ENCODE measurements at places on chromosomes 4 and X.

DNA sequence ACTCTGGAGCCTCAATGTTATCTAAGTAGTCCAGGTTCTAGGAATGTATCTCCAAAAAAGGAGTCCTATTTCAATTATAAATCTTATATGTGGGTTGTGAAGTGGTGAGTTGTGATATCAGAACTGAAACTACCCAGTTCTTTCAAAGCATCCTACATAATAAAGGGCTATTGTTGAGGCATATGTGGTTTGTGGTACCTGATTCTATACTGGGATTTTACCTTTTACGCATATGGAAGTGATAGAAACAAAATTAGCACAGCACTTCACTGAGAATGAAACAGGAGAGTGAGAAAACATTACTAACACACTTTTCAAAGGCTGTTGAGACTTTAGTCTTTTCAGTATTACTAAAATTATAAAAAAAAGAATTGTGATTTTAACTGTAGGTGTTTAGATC is 417.7 kb upstream of the GALNT7 start:
- DNase-seq = no peak

- DNase-seq = no peak
Observed at GRCh38 chr4:3452376-3452775, 10.6 kb downstream of the HGFAC start.

GRCh38 chr4:150888217-150888616 is 126.9 kb downstream of the LRBA start:
- no peak for DNase-seq

- DNase-seq = no peak
Observed at GRCh38 chr4:139247700-139248238, 32.3 kb downstream of the MGARP start.

GRCh38 chrX:71997320-71997719 is 86.7 kb downstream of the NHSL2 start:
- DNase-seq = no peak

DNA sequence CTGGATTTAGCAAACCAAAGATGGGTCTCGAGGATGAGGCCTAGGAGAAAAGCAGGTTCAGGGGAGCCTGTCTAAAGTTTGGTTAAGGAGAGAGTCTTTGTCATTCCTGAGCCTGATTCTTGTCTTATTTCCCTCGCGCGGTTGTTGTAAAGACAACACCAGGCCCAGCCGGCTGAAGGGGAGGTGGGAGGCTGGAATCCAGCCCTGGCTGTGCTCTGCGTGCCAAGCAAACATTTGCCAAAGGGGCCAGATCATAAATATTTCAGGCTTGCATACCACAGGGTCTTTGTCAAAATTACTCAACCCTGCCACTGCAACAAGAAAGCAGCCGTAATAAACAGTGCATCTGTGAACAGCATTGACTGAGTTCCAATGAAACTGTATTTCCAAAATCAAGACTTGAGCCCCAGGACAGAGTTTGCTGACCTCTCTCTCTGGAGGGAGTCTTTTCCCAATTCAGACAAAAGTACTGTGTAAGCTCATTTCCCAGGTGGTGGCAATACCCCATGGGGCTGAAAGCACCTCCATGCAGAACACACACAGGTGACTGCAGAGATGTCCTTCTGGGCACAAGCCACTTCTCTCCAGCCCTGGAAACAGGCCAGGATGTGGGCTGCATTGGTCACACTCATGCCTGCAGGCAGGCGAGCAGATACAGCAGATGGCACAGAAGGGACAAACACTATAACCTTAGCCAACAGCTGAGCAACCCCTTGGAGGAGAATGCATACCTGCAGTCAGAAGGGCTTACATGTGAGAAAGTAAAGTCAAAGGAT is 320.3 kb downstream of the STK32B start:
- DNase-seq = no peak

DNA sequence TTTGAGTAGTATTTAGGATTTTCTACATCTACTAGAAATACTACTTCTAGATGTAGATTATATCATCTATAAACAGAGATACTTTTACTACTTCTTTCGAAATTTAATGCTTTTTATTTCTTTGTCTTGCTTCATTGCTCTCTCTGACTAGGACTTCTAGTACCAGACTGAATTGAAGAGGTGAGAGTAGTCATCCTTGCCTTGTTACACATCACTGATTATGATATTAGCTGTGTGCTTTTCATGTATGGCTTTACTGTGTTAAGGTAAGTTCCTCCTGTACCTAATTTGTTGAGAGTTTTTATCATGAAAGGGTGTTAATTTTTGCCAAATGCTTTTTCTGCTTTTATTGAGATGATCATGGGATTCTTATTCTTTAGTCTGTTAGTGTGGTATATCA is 19.6 kb upstream of the IL2 start:
- no peak for DNase-seq

DNA sequence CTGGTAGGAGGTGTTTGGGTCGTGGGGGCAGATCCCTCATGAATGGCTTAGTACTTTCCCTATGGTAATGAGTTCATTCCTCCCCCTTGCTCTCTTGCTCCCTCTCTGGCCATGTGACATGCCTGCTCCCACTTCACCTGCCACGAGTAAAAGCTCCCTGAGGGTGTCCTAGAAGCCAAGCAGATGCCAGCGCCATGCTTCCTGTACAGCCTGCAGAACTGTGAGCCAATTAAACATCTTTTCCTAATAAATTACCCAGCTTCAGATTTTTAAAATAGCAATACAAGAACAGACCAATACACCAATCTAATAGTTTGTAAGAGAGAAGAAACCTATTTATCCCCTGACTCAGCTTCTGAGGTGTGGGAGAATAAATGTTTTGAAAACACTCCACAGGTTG is 60.5 kb downstream of the FGFBP1 start:
- DNase-seq = no peak

- DNase-seq = no peak
Observed at GRCh38 chr4:185412412-185412811, 13.4 kb downstream of the UFSP2 start.

- no peak for DNase-seq
Observed at GRCh38 chrX:128717635-128718578, 665.7 kb upstream of the ACTRT1 start.

- no peak for DNase-seq
Observed at GRCh38 chr4:83563998-83564397, 28.1 kb downstream of the GPAT3 start.

GRCh38 chr4:61489927-61490326 is 289.8 kb downstream of the ADGRL3 start:
- no peak for DNase-seq

- DNase-seq = no peak
Observed at GRCh38 chr4:5863461-5864113, 29.3 kb downstream of the CRMP1 start.

- no peak for DNase-seq
Observed at GRCh38 chr4:146232131-146232722, 17.9 kb downstream of the REELD1 start.

DNA sequence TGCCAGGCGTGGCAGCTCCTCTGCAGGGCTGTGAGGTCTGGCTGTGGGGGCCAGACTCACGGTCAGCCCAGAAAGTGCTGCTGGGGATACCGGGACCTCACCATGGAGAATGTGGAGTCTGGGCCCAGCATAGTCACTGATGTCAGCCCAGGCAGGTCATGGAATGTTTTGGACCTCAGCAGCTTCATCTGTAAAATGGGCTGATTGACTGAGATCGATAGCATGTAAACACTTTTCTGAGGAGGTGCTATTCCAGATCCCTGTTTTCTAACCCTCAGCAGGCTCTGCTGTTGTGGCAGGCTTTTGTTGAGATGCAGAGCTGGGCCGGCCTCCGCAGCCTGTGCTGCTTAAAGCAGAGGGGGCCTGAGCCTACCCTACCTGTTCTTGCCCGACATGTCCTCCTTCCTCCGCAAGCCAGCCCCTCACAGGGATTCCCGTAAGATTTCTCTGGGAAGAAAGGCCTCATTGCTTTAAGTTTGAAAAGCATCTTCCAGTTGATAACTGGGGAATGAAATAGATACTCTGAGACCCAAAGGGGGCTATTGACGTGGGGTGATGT is 38.3 kb upstream of the HGFAC start:
- no peak for DNase-seq

DNA sequence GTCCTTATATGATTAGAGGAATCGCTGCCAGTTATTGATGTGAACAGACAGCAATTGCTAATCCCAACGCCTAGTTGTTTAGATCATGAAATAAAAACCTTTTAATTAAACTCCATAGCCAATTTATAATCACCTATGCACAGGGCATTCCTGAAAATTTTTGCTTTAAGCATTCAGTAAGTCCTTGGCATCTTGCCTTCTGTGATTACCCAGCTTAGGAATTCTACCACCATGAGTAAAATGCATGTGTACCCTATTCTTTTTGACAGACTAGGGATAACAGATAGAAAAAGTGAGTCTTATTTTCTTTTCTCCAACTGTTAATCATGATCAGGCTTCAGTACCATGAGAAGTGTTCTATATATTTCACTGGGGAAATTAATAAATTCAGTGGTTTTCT is 995.3 kb upstream of the GRIA3 start:
- no peak for DNase-seq

GRCh38 chr4:80475798-80476197 is 140.3 kb downstream of the CFAP299 start:
- DNase-seq = no peak

DNA sequence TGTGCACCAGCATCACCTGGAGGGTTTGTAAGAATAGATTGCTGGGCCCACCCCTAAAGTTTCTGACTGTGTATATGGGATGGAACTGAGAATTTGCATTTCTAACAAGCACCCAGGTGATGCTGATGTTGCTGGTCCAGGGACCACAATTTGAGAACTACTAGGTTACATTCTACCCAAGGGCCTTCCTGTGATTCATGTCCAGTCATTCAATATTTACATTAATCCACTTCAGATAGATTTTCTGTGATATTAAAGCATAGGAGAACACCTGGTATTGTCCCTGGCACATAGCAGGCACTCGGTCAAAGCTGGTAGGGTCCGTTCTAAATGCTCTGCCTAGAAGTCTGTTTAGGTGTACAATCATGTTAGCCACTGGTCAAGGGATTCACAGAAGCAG is 19.5 kb upstream of the XPNPEP2 start:
- DNase-seq = no peak

GRCh38 chrX:24563291-24564010 is 83.7 kb downstream of the PCYT1B start:
- DNase-seq = no peak

DNA sequence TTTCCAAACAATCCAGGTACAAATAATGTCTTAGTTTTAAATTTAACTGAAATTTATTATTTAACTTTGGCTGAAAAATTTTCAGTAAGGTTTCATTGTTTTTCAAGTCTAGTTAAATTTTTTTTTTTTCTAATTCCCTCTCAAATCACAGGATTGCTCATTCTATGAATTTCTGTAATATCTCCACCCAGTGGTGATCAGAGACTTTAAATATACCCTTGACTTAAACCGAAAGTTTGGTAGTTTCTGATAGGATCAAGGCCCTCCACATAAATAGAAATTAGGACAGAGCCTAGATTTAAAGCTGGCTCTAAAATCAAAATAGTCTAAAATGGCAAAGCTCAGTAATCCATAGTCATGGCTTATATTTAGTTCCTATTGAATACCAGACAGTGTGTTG is 175.4 kb downstream of the TBCK start:
- DNase-seq = no peak

DNA sequence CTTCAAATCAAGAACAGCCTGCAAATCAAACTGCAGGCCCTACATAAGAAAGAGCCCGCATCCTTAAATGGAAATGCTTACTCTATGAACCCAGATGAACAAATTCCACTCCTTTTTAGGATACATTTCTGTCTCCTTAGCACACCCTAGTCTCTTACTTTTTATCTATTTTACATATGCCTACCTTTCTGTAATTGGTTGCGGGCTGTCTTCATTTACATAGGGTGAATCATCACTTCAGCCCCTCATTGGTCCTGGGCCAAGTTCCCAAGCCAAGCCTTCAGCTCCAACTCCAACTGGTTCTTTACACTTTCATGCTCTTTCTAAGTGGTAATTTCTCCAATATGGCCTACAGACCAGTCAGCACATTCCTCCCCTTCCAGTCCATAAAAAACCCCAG is 219.3 kb downstream of the TRAM1L1 start:
- DNase-seq = no peak

GRCh38 chr4:166324321-166324720 is 451.3 kb downstream of the TLL1 start:
- no peak for DNase-seq

- DNase-seq = no peak
Observed at GRCh38 chr4:85005865-85006377, 39.4 kb upstream of the WDFY3 start.

DNA sequence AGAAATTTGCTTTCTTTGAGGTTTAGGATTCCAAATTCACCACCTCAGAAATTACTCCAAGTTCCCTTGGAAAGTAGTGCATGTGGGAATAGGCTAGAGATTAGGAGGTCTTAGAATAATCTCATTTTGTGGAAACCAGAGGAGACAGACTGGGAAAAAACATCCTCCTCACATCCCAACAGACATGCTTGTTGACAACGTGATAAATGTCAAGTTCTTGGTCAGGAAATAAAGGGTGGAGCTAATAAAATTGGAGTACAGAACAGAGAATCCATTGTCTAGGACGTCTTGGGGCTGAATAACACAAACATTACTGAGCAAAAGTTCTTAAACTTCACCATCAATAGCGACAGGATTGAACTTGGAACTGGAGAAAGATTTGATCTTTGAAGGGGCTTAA is 233.4 kb downstream of the PABPC4L start:
- no peak for DNase-seq

- DNase-seq = no peak
Observed at GRCh38 chr4:75895744-75896314, 6.4 kb downstream of the PPEF2 start.

DNA sequence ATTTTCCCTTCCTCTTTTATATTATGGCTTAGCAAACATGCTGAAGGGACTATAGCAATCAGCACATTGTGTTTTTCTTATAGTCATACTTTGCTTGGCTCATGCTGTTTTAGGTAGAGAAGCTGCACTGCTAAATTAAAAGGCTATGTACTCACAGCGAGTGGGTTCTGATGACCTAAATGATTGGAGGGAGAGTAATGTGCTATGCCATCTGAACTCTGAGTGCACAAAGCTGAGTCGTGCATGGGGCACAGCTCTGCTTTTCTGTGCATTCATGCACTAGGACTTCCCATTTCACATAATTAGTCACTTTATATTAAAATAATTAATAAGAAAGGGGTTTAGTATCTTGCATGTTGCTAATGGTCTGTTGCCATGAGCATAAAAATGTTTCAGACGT is 132.7 kb upstream of the ADGRL3 start:
- DNase-seq = no peak

DNA sequence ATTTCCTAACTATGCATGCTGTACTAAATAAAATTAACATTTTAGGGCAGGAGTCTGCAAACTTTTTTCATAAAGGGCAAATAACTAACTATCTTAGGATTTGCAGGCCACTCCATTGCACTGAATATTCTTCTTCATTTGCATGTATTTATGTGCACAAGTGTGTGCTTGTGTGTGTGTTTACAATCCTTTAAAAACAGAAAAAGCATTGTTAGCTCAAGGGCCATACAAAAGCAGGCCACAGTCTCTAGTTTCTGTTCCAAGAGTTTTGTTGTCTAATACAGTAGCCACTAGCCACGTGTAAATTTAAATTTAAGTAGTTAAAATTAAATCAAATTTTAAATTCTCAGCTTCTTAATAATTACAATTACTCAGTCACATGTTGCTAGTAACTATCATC is 621.8 kb downstream of the TMA16 start:
- no peak for DNase-seq

GRCh38 chr4:159171287-159171686 is 68.4 kb downstream of the RAPGEF2 start:
- no peak for DNase-seq

- no peak for DNase-seq
Observed at GRCh38 chr4:85776096-85776495, 301.1 kb downstream of the ARHGAP24 start.

- no peak for DNase-seq
Observed at GRCh38 chr4:143617994-143618679, 82.3 kb downstream of the FREM3 start.

Data from activated CD4-positive, CD25-positive, alpha-beta regulatory T cell (primary cell).